ENCODE measurements at places on chromosomes 7 and 10.
A peak's percentile ranks its signal among the peaks of the same experiment; 100 is the strongest.

DNA sequence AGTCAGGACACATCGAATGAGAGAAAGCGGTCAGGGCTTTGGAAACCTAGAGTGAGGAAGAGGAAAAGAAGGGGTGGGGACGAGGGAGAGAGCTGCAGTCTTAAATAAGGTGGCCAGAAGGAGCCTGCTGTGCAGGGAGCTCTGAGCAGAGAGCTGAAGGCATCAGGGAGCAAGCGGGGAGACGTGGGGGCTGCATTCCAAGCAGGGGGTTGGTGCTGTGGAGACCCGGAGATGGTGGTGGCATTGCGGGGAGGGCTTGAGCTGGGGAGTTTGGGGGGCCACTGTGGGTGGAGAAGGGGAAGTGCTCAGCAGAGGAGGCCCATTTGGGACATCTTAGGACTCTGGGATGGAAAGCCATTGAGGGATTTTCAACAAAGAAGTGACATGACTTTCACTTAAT, 38.7 kb upstream of the ZNF32 start:
- no peak for DNase-seq

DNA sequence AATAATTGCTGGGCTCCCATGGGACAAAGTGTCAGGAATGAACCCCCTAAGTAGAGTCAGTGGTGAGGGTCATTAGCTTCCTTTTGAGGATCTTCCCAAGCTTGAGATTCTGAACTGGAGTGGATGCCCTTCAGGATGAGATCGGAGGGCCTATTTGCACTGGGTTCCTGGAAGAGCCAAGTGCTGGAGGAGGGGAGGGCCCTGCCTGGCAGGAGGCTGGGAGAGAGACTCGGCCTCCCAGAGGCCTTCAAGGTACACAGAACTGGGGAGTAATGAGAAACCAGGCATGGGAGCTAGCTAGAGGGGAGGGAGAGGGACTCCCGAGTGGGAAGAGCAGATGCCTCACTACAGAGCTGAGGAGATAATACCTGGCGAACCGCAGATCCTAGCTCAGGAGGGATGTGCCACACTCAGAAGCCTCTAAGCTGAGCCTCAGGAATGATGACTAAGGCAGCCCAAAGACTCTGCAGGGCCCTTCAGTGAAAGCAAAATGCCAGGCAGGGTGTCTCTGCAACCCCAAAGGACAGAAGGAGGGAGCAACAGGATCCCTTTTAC, 9.4 kb downstream of the PDAP1 start:
- no peak for DNase-seq

GRCh38 chr10:110502851-110503301, 5.2 kb downstream of the DUSP5 start:
- no peak for DNase-seq

DNA sequence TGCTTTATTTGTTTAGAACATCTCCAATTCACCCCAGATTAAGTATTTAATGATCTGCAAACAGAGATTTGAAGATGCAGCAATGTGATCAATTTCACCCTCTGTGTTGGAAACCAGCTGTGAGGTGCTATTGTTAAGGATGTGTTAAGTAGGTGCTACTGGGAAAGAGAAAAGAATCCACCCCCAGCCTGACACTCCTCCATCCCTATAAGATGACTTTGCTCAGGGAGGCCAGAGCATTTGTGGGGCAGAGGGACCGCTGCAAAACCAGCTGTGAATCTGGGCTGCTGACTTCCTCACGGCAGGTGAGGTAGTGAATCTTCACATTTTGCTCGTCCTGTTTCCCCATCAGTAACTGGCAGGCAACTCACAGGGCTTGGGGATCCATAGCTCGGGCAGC, 297.5 kb downstream of the GFRA1 start:
- no peak for DNase-seq

DNA sequence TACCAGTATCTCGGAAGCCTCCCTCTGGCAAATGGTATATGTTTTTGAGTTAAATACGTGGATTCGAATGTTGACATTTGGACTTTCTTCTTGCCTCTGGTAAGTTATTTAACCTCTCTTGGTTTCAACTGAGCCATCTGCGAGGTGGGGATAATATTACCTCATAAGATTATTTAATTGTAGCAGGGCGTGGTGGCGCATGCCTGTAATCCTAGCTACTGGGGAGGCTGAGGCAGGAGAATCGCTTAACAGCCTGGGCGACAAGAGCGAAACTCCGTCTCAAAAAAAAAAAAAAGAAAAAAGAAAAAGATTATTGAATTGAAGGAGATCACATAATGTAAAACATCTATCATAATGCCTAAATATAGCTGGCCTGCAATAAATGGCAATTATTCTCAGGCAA, 396 bp upstream of the TAF5 start:
- DNase-seq, result no peak

GRCh38 chr7:148481971-148482626, 108.5 kb upstream of the C7orf33 start:
- no peak for DNase-seq

DNA sequence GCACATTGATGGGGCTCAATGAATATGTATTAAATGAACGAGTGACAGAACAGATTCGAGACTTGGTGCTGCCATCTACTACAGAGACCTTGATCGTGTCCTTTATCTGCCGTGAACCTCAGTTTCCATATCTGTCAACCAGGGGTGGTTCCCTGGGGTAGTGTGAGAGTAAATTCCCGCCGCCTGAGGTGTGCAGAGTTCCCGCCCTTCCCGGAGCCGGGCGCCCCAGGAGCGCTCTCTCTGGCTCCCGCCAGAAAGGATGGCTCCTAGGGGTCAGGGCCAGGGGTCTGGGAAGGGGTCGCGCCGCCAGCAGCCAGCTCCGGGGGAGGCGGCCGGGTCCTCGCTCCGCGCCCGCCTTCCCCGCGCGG, 333 bp upstream of the PLCE1 start:
- no peak for DNase-seq

DNA sequence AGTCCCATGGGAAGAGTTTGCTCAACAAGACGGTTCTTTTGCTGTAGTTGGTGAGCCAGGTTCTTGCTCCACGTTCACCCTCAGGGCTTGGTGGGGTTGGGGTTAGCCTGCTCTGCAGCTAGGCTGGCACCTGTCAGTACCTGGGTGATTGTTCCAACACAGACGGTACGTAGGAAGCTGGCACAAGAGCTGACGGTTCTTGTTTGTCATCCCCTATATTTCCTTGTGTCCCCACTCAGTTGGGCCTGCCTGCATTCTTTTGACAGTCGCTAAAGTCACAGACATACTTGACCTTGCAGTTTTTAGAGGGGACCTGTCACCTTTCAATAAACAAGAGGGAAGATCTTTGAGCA, 40.2 kb upstream of the SYPL1 start:
- no peak for DNase-seq

- no peak for DNase-seq
Observed at GRCh38 chr7:110975486-110975885, 115.4 kb upstream of the LRRN3 start.

DNA sequence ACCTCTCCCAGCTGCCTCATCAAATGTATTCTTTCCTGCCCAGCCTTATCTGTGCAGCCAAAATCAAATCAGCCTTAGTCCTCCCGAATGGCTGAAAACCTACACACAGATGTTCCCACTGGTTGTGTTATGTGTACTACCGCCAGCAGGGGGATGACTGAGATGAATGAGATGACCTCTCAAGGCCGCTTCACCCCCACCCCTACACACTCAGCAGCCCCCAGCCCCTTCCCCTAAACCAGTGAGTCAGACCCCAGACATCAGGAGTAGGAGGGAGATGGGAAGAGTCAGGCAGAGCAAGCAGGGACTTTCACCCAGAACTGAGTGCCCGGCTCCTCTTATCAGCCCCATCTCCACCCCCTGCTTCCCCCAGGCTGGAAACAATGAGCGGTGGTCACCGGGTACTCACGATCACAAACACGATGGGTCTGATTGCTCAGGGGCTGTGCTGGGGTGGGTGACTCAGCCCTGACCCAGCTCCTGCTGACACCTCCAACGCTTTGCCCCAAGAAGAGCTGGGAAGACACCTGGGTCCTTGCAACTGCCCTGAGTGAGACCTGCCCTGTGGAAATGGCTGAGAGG, 6.5 kb upstream of the C10orf105 start:
- peak; percentile 71 for DNase-seq

DNA sequence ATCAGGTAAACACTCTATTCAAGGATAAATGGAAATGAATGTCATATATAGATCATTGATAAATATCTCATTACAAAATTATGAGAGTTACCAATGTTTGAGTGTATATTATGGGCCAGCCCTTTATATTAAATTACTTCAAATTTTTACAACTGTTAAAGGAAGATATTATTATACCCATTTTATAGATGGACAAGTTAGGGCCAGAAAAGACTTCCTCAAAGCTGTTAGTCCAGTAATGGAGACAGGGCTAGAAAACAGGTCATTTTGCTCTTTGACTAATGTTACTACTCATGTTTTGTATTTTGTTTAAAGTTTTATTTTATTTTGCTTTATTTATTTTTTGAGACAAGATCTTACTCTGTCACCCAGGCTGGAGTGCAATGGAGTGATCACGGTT, 101.6 kb downstream of the CFTR start:
- no peak for DNase-seq

DNA sequence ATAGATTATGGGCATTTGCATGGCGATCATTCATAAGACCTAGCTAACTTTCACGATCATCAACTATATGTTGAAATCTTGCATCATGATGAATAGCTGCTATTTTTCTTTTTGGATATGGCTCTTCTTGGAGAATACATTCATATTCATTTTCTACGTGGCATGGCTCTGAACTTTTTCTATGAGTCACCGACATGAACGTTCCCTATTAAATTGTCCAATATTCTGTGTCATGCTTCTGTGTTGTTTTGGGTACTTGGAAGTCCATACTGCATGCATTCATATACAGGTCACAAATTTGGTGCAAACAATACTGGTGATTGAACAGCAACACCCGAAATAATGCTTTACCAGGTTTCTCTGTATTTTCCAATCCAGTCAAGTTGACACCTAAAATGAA, 37.9 kb upstream of the ANKRD1 start:
- DNase-seq, result no peak

DNA sequence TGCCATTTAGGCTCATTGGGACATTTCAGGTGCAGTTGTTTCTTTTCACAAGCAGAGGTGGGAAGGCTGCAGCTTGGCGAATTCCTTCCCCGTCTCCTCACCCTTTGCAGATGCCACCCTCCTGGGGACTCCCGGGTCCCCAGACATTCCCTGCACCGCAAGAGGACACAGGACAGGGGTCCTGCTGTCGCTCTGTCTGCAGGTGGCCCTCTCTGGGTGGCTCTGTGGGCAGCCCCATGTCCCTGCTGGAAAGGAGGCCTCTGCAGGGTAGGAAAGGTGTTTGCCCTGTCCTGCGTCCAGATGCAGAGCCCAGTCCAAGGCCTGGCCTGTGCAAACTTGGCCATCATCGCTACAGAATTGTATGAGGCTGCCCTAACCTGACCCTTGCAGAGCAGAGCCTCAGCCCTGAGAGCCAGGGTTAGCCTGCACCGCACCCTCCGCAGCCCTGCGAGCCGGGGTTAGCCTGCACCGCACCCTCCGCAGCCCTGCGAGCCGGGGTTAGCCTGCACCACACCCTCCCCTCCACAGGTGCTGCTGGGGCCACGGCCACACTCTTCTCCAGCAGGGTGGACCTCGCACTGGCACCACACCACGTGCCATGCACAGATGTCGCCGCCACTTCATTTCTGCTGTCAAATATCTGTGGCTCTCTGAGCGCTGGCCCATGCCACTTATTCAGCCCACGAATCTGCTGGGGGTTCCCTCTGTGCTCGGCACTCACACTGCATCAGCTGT, 61.0 kb downstream of the CFAP46 start:
- no peak for DNase-seq

- DNase-seq, result no peak
Observed at GRCh38 chr10:126242397-126243260, 145.6 kb downstream of the ADAM12 start.

DNA sequence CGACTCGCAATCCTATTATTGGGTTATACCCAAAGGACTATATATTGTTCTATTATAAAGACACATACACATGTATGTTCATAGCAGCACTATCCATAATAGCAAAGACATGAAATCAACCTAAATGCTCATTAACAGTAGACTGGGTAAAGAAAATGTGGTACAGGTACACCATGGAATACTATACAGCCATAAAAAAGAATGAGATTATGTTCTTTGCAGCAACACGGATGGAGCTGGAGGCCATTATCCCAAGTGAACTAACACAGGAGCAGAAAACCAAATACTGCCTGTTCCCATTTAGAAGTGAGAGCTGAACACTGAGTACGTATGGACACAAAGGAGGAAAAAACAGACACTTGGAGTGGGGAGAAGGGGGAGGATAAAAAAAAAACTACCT, 536.8 kb upstream of the DPP6 start:
- no peak for DNase-seq

DNA sequence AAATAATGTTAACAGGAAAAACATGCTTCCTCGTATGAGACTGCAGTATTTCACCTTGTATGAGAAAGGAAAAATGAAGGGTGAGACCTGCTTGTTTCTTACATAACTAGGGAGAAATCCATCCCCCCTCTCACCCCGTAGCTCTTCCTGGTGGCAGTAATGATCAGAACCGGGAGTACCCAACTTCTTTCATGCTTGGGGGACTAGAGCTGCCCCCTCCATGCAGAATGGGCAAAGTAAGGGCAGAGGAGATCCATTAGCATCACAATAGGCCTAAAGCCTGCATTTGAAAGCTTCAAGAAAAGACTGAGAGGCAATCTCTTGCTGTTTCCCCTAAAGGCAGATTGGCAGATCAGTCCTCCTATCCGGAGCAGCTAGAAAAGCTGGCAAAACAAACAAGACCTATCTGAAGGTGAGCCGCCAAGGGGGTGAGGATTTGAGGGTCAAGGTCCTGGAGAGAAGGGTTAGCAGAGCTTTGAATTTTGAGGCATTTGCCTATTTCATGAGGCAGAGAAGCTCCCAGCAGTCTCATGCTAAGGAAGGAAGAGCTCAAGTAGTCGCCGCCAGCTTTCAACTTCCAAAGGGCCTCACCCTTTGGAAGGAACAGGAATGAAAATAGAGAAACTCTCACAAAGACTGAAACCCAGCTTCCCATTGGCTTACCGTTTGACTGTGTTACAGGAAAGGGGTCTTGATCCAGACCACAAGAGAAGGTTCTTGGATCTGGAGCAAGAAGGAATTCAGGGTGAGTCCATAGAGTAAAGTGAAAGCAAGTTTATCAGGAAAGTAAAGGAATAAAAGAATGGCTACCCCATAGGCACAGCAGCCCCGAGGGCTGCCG, 36.2 kb downstream of the BAG3 start:
- DNase-seq, result no peak

- DNase-seq, result no peak
Observed at GRCh38 chr10:33798754-33799153, 464.3 kb upstream of the NRP1 start.

GRCh38 chr7:102322202-102322715, 34.0 kb downstream of the SPDYE6 start:
- DNase-seq, result no peak

- DNase-seq, result no peak
Observed at GRCh38 chr7:19143881-19144574, 1.2 kb downstream of the FERD3L start.

- no peak for DNase-seq
Observed at GRCh38 chr10:44640429-44640828, 255.5 kb upstream of the CXCL12 start.

- no peak for DNase-seq
Observed at GRCh38 chr7:105958012-105958411, 5.1 kb upstream of the CDHR3 start.

GRCh38 chr10:100816671-100817070, 71.3 kb downstream of the PAX2 start:
- no peak for DNase-seq
